ENCODE measurements at places on chromosomes 11 and 22.

GRCh38 chr11:77064648-77065217 lies 2.0 kb upstream of the CAPN5 start:
- DNase-seq: no peak
- no peaks in the 10 kb centered on the region for H3K36me3 ChIP-seq
- peaks cover 9% of the 10 kb centered on the region for H3K4me1 ChIP-seq
- no peak overlapping the region for H3K27ac ChIP-seq
- no peak overlapping the region for H3K4me3 ChIP-seq

GRCh38 chr11:75557666-75558494 lies 4.2 kb upstream of the SERPINH1 start:
- no peaks in the 10 kb centered on the region for H3K36me3 ChIP-seq
- no peak for DNase-seq
- H3K27ac ChIP-seq: peak overlapping the region; percentile 100

GRCh38 chr11:820655-821511 lies 2.2 kb downstream of the PNPLA2 start:
- H3K4me1 ChIP-seq: peaks cover 31% of the 10 kb centered on the region
- H3K27me3 ChIP-seq: no peaks in the 10 kb centered on the region
- DNase-seq: peak; percentile 86
- H3K4me3 ChIP-seq: peak overlapping the region; percentile 98
- H3K27ac ChIP-seq: peak overlapping the region; percentile 100

GRCh38 chr22:45673482-45674175 lies 2.0 kb downstream of the ATXN10 start:
- H3K4me3 ChIP-seq: peak overlapping the region; percentile 24
- H3K4me1 ChIP-seq: peaks cover 51% of the 10 kb centered on the region
- peak overlapping the region; percentile 10 for H3K27ac ChIP-seq

GRCh38 chr11:119680541-119681360 lies 48.2 kb downstream of the NECTIN1 start:
- peaks cover 5% of the 10 kb centered on the region for H3K4me1 ChIP-seq
- no peak for DNase-seq
- H3K27ac ChIP-seq: no peak overlapping the region
- no peaks in the 10 kb centered on the region for H3K36me3 ChIP-seq
- no peaks in the 10 kb centered on the region for H3K27me3 ChIP-seq

DNA sequence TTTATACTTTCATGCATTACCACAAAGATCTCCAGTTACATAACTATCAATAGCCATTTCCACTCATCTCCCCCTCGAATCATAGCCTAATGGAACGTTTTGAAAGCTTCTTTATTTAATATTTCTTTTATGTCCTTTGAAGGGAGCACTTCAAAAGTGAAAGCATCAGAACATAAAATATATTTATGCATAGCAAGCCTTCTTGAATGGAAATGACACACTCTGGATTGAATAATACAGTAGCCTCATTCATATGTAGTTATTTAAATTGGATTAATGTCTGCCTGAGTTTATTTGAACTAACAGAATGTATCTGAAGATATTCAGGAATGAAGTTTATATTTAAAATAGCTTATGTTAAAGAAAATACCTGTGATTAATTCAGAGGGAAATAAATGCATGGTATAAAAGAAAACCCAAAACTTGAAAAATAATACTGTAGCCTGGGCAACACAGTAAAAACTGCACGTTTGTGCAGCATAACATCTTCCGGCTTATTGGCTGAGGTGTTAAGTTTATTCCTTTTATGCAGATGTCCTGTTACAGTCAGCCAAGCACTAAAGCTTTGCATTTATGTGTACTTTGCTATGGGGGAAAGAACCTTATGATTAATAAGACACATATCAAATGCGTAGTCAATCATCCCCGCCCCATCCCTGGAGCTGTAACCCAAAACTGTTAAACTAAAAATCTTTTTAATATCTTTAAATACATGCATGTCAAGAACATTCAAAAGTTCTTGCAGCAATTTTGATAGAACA lies 22.0 kb downstream of the OOSP3 start:
- H3K36me3 ChIP-seq: no peaks in the 10 kb centered on the region
- H3K27me3 ChIP-seq: no peaks in the 10 kb centered on the region
- no peaks in the 10 kb centered on the region for H3K4me1 ChIP-seq
- H3K27ac ChIP-seq: no peak overlapping the region

- H3K4me3 ChIP-seq: no peak overlapping the region
- H3K4me1 ChIP-seq: no peaks in the 10 kb centered on the region
- DNase-seq: no peak
- H3K36me3 ChIP-seq: no peaks in the 10 kb centered on the region
Observed at GRCh38 chr11:113410414-113411135, 23.0 kb downstream of the ANKK1 start.

- H3K27ac ChIP-seq: no peak overlapping the region
- H3K4me1 ChIP-seq: no peaks in the 10 kb centered on the region
- DNase-seq: no peak
- no peak overlapping the region for H3K4me3 ChIP-seq
Observed at GRCh38 chr11:62068730-62069129, 55.1 kb upstream of the INCENP start.

GRCh38 chr22:31509061-31509762 lies 12.9 kb downstream of the SFI1 start:
- DNase-seq: no peak
- H3K36me3 ChIP-seq: no peaks in the 10 kb centered on the region
- no peaks in the 10 kb centered on the region for H3K27me3 ChIP-seq
- no peak overlapping the region for H3K4me3 ChIP-seq

- no peak overlapping the region for H3K27ac ChIP-seq
- H3K4me1 ChIP-seq: peaks cover 16% of the 10 kb centered on the region
- H3K36me3 ChIP-seq: peaks cover 27% of the 10 kb centered on the region
- H3K27me3 ChIP-seq: no peaks in the 10 kb centered on the region
- H3K4me3 ChIP-seq: no peak overlapping the region
Observed at GRCh38 chr11:6599449-6599848, 4.0 kb downstream of the RRP8 start.

- H3K4me3 ChIP-seq: peak overlapping the region; percentile 92
- no peak for DNase-seq
- H3K36me3 ChIP-seq: peaks cover 4% of the 10 kb centered on the region
Observed at GRCh38 chr11:19718051-19718450, 5.4 kb downstream of the NAV2 start.

DNA sequence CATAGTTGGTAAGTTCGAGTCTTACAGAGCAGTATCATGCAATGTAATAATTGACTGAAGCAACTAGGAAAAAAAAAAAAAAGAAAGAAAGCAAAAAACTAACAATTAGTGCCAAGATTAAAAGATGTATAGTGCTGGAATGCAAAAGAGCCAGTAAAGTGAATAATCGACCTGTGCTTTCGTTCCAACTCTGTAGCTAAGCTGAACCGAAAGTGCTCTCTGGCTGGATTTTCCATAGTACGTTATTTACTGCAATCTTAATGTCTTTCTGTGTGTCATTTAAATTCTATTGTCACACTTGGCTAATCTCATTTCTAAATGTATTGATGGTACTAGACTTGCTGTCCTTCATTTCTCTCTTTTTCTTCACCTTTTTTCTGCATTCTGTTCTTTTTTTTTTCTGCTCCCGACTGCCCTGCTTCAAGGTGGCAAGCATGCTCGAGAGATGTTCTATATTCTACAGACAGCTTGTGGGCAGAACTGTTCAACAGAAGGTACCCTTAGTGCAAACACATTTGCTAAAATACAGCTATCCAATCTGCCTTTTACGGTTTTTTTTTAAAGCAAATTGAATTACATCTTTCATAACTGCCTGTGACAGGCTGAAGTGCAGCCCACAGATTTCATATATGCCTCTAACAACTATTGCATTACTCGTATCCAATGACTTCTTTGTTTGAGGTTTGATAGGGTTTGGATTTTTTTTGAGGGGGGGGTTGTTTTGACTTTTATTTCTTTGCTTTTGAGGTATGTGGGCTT lies 204.2 kb upstream of the MTNR1B start:
- no peak overlapping the region for H3K4me3 ChIP-seq
- no peak overlapping the region for H3K27ac ChIP-seq
- H3K27me3 ChIP-seq: no peaks in the 10 kb centered on the region
- H3K4me1 ChIP-seq: peaks cover 12% of the 10 kb centered on the region
- DNase-seq: no peak

GRCh38 chr11:614623-615503 lies 887 bp downstream of the IRF7 start:
- DNase-seq: no peak
- H3K4me3 ChIP-seq: peak overlapping the region; percentile 98
- H3K27ac ChIP-seq: peak overlapping the region; percentile 97
- peaks cover 33% of the 10 kb centered on the region for H3K36me3 ChIP-seq
- H3K4me1 ChIP-seq: peaks cover 14% of the 10 kb centered on the region

GRCh38 chr11:10918275-10918674 lies 60.4 kb upstream of the ZBED5 start:
- no peaks in the 10 kb centered on the region for H3K4me1 ChIP-seq
- no peak overlapping the region for H3K27ac ChIP-seq
- H3K36me3 ChIP-seq: no peaks in the 10 kb centered on the region
- no peak overlapping the region for H3K4me3 ChIP-seq

DNA sequence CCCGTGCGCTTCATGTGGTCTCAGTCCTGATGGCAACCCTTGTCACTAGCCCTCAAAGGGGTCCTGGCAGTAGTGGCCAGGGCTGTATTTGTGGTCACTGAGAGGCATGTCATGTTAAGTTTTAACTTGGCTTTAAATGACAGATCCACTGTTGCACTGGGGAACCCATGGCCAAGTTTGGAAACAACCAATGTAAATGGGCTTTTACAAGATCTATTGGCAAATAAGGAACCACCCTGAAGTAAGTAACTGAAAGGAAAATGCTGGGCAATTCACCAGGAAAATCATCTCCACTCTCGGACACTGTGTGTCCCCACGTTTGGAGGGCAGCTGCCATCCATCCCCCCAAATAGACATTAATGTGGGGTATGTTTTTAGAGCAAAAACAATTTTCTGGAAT lies 8.4 kb downstream of the YPEL1 start:
- H3K4me3 ChIP-seq: no peak overlapping the region
- no peak for DNase-seq
- no peaks in the 10 kb centered on the region for H3K4me1 ChIP-seq

DNA sequence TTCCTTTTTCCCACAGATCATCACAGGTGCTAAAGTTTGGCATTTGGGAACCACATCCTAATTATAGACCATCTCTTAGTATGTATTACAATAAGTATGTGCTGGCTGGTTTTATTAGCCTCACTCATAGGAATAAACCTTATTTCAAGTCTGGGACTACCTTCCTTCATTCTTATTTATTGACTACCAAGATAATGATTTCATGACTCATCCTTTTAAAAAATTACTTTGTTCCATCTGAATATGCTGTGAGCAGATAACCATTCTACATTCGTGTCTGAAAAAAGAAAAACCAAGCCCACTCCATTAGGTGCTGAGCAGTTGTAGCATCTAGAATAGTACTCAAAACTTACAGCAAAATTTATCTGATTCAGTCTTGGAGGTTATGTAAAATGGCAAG lies 12.3 kb downstream of the TNRC6B start:
- peaks cover 63% of the 10 kb centered on the region for H3K4me1 ChIP-seq
- no peaks in the 10 kb centered on the region for H3K36me3 ChIP-seq
- DNase-seq: no peak
- H3K27ac ChIP-seq: no peak overlapping the region
- H3K27me3 ChIP-seq: no peaks in the 10 kb centered on the region
- no peak overlapping the region for H3K4me3 ChIP-seq

- H3K27me3 ChIP-seq: no peaks in the 10 kb centered on the region
- DNase-seq: no peak
- peaks cover 8% of the 10 kb centered on the region for H3K4me1 ChIP-seq
- no peak overlapping the region for H3K4me3 ChIP-seq
- H3K27ac ChIP-seq: no peak overlapping the region
Observed at GRCh38 chr11:13343067-13343466, 65.5 kb downstream of the BMAL1 start.

DNA sequence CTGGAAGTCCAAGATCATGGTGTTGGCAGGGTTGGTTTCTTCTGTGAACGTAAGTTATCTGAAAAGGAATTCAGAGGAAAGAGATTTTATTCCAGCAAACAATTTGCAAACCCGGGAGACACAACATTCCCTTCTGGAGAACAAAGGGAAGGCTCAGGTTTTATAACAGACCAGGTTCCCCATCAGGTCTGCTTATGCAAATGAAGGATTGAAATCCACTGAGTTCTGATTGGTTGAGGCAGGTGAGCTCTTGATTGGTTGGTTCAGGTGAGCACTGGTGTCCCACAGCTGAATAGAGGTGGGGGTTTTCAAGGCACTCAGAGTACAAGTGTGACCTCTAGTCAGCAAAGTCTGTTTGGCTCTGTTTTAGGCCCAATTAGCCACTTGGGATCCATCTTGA lies 1306.8 kb downstream of the TBC1D22A start:
- no peaks in the 10 kb centered on the region for H3K27me3 ChIP-seq

GRCh38 chr22:37244922-37245722 lies 1.1 kb upstream of the RAC2 start:
- no peaks in the 10 kb centered on the region for H3K4me1 ChIP-seq
- H3K36me3 ChIP-seq: no peaks in the 10 kb centered on the region
- no peak for DNase-seq
- no peak overlapping the region for H3K27ac ChIP-seq

GRCh38 chr11:104917271-104918112 lies 19.2 kb upstream of the CASP12 start:
- H3K27me3 ChIP-seq: no peaks in the 10 kb centered on the region
- DNase-seq: no peak
- H3K36me3 ChIP-seq: no peaks in the 10 kb centered on the region
- peak overlapping the region; percentile 53 for H3K27ac ChIP-seq

DNA sequence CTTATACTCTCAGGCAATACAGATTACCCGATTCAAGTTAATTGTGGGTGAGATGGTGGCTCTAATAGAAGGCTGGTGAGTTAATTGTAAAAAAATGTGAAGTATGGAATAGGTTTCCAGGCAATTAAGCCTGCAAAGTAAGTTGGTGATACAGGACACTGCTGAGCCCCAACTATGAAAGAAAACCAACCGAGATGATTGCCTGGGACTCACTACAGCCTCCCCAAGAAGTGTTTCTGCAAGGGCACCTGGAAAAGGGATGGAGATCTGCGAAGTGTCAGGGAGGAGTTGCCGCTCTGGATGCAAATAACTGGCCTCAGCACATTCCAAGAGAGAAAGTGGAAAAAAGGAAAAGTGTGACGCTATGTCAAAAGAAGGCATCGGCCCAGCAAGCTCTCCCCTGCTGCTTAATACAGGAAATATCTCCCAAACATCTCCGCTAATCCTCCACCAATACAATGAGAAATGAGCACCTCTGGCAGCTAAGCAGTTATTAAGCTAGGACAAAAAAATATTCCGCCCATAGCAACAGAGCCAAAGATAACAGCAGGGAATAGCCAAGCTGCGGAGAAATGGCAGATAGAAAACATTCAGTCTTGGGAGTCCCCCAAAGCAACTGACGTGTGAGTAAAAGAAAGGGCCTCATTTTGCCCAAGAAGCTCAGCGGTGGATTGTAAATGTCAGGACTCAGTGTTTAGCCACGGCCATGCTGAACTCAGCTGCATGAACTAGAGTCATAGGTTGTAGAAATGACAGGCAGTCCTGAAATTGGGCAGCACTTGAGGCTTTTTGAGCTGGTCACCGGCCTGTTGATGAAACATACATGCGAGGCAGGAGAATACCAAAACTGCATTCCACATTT lies 133.7 kb downstream of the SNX19 start:
- H3K36me3 ChIP-seq: no peaks in the 10 kb centered on the region
- no peak for DNase-seq
- no peaks in the 10 kb centered on the region for H3K27me3 ChIP-seq
- peaks cover 10% of the 10 kb centered on the region for H3K4me1 ChIP-seq
- H3K27ac ChIP-seq: peak overlapping the region; percentile 78
- H3K4me3 ChIP-seq: peak overlapping the region; percentile 45

GRCh38 chr11:105861225-105861624 lies 160.8 kb downstream of the MSANTD4 start:
- H3K4me3 ChIP-seq: no peak overlapping the region
- H3K27me3 ChIP-seq: no peaks in the 10 kb centered on the region
- no peak overlapping the region for H3K27ac ChIP-seq
- no peaks in the 10 kb centered on the region for H3K4me1 ChIP-seq
- no peak for DNase-seq
- no peaks in the 10 kb centered on the region for H3K36me3 ChIP-seq

All from thoracic aorta (tissue), 2 donors.